ENCODE measurements at places on chromosomes 3 and 15.

- no peak for DNase-seq
Observed at GRCh38 chr3:86381247-86381646, 609.7 kb downstream of the VGLL3 start.

- no peak for DNase-seq
Observed at GRCh38 chr3:185176750-185177359, 24.0 kb upstream of the C3orf70 start.

GRCh38 chr3:16060945-16061344 lies 113.5 kb upstream of the GALNT15 start:
- DNase-seq: no peak

DNA sequence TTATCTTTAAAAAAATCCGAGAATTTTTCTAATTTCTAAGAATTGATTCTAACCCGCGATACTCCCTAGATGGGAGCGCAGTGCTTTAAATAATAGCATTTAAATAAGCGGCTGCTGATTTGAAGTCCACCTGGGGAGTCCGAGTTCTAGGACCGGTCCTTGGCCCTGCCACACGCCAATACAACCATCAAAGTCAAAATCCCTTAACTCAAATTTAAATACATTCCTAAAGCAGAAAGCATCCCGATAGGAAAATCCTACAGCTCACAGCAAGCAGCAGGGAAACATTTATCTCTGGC lies 508 bp upstream of the ECT2 start:
- no peak for DNase-seq

DNA sequence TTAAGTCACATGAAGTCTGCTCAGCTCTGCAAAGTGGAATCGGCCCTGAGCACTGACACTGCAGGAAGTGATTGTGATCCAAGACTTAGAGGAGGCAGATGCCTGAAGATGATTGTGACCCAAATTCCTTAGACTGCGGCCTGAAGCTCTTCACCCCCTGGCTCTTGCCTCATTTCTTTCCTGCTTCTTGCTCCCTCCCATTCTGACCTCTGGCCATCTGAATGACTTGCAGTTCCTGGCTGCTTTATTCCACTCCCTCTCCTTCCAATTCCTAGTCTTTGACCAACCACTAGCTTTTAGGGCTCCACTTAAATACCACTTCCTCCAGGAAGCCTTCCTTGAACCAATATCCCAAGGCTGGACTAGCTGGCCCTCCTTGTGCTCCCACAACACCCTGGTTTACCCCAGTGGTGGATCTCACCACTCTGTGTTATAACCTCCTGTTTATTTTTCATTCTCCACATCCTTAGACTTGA lies 9.9 kb upstream of the EPB42 start:
- DNase-seq: no peak

DNA sequence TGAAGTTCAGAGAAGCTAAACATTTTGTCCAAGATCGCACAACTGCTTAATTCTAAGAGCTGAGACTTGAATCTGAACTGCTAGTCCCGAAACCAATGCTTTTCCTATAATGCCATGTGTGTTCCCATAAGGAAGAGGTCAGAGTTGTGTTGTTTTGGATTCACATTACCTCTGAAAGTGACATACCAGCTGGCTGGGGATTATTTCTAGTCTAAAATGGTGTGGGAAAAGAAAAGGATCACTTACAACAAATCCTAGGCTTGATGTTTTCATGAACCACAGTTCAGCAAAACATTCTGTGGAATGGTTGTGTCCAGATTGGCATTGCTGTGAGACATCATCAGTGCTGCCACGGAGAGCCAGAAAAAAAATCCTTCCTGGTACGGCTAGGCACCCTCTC lies 35.0 kb upstream of the LRRC3B start:
- no peak for DNase-seq

GRCh38 chr3:73789825-73790444 lies 165.2 kb upstream of the PDZRN3 start:
- no peak for DNase-seq

DNA sequence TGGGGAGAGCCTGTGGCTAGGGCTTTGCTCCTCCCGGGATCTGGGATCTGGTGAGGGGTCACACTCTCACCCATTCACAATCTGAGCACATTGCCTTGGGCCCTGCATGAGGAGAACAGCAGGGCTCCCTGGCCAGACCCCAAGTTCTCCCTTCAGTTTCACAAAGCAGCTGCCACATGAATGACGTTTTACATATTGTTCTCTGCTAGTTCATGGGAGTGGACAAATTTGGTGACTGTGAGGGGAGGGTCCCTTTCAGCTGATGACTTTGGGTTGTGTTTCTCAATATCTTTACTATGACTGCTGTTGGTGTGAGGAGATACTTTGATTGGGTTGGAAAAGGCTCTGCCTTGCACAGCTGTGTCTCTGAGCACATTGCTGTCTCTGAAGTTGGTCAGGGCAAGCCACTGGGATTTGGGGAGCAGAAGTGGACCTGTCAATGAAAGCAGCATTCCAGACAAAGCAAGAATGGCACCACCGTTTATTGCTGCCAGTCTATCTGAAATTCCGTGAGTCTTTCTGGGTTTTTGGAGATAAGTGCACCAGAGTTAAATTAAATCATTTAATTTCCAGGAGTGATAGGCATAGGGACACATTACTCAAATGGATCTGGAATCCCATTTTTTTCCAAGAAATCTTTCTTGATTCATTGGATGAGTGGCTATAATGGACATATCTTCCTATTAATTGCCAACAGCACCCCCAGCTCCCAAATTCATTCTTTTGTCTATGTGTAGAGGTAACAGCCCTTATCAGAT lies 10.3 kb downstream of the TIMP4 start:
- DNase-seq: no peak

GRCh38 chr3:185486394-185486793 lies 12.4 kb downstream of the TMEM41A start:
- no peak for DNase-seq

GRCh38 chr3:194220901-194221326 lies 85.0 kb downstream of the HES1 start:
- DNase-seq: no peak

- no peak for DNase-seq
Observed at GRCh38 chr15:73732930-73733329, 20.2 kb downstream of the INSYN1 start.

DNA sequence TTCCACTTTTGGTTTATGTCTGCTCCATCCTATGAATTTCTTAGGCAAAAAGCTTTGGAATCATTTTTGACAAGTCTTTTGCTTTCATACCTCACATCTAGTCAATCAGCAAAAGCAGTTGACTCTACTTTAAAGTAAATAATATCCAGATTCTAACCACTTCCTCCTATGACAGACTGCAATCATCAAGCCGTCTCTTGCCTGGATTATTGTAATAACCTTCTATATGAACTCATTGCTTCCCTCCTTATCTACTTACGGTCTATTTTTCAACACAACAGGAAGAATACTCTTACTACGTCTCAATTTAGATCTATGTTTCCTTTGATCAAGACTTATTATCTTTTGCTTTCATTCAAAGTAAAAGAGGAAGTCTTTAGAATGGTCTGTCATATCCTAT lies 20.7 kb downstream of the CLDN1 start:
- no peak for DNase-seq

GRCh38 chr3:191424881-191425280 lies 36.1 kb upstream of the PYDC2 start:
- DNase-seq: no peak

- DNase-seq: peak; percentile 27
Observed at GRCh38 chr15:72358650-72359171, 17.1 kb downstream of the HEXA start.

DNA sequence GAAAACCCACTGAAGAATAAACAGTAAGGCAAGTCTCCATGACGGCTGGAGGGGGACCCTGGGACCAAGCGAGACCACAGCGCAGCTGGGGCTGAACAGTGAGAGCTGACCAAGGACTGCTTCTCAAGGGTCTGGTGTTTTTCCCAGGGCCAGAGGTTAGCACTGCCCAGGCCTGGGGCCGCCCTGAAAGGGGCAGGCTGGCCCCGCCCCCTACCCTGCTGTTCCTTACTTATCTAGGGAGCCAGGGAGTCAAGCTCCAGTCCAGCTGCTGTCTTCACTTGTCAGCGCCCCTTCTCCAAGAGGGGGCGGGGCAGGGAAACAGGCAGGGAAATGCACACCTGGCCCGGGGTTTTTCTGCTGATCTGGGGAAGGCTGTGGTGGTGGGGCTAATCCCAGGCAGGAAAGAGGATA lies 51.6 kb upstream of the HACD2 start:
- DNase-seq: no peak

DNA sequence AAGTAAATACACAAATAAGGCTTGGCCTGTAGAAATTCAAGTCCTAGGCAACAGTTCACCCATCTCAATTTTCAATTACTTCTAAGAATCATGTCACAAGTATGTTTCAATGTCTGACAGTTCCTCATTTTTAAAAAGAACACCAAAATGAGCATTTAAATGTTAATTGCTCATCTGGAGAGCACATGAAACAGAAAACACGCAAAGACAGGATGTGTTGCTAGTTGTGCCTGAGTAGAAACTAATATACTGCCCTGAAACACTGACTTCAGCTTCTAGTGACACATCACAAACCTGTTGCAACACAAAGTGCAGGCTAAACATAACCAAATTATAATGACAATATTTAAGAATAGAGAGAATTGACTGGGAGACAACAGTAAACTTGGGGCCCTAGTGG lies 167.3 kb upstream of the THBS1 start:
- no peak for DNase-seq

GRCh38 chr3:60931452-60931851 lies 319.8 kb downstream of the FHIT start:
- DNase-seq: no peak

DNA sequence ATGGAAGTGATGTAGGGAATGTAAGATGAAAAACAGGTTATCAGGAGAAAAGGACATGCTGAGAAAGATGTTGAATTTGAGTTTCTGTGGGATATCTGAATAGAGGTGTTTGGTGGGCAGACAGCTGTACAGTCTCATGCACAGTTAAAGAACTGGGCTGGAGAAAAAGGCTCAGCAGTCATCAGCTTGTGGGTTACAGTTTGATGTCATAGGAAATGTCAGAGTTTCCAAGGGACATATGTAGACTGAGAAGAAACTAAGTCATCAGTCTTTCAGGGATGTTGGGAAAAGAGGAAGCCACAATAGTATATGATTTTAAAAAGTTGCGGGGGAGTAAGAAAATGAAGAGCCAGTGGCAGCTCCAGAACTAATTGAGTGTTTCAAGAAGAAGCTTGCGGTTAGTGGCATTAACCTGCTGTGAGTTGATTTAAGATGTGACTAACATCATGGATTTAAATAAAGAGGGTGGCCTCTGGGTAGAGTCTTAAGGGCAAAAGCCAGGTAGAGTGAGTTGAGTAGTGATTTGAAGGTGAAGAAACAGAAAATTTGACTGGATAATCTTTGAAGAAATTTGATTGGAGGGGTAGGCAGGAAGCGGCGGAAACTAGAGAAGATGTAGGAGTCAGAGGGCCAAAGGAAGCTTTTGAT lies 24.6 kb downstream of the GORASP1 start:
- DNase-seq: no peak

DNA sequence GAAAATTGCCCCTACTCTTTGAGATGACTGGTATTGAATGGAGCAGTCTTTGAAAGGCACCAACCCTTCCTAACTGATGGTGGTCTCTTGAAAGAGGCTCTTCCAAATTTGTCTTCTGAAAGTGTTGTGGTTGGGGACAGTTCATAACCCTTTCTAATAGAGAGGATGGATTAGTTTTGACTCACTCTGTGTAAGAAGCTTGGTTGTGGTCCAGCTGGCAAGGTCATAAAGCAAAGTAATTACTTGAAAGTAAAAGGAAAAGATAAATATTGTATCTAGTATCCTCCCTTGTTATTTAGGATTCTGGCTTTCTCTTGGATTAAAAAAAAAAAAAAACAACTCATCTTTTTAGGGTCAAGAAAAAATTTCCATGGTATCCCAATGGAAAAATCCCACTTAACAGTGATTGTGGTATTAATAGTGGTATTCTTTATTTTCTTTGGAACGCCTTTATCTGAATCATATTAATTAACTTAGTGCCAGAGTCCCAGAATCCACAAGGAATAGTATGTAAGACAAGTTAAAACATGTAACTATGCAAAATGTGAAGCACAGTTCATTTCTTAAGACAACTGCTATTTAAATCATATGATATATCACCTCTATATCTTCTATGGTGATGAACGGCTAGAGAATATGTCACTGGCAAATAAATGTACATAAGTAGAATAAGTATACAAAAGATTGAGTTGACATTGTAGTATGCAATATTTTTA lies 469.3 kb upstream of the CDIN1 start:
- DNase-seq: no peak

GRCh38 chr15:77747175-77748077 lies 114.7 kb upstream of the LINGO1 start:
- DNase-seq: no peak
